ENCODE measurements at places on chromosomes 6 and 20.

- DNase-seq = peak; percentile 54
Observed at GRCh38 chr6:68054756-68055155, 580.3 kb upstream of the ADGRB3 start.

GRCh38 chr6:108114841-108115597, 40.5 kb upstream of the OSTM1 start:
- peak; percentile 22 for DNase-seq

DNA sequence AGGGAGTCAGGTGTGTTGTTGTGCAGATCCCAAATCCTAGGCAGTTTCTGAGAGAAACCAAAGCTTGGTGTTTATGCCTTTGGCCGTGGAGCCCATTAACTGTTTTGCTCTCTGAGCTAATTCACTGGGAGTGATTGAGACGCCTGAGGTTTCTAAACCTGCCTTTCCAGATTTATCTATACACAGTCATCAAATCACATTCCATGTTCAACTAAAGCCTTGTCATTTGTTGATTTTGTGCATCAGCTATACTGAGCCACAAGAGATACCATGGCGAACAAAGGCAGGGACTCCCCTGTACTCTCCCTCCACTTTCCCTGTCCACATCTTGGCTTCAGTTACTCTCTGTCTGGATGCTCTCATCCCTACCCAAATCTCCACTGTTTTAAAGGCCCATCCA, 229.7 kb upstream of the PMEPA1 start:
- no peak for DNase-seq

- no peak for DNase-seq
Observed at GRCh38 chr20:14407336-14407735, 69.9 kb upstream of the FLRT3 start.

DNA sequence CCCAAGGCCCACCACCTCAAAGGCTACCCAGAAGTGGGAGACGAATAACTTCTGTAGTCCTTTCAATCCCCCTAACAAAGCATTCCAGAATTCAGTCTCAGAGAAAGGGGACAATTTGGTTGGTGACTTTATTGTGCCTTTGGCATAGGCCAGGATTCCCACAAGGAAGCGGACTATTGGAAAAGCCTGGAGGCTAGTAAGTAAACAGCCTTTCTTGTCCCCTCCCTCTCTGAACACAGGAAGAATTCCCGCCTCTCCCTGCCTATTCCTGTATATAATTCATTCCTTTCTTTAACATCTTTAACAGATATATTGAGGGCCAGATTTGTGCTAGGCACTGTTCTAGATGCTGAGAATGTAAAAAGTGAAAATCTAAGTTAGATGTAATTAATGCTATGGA, 36.1 kb downstream of the RNF8 start:
- no peak for DNase-seq

DNA sequence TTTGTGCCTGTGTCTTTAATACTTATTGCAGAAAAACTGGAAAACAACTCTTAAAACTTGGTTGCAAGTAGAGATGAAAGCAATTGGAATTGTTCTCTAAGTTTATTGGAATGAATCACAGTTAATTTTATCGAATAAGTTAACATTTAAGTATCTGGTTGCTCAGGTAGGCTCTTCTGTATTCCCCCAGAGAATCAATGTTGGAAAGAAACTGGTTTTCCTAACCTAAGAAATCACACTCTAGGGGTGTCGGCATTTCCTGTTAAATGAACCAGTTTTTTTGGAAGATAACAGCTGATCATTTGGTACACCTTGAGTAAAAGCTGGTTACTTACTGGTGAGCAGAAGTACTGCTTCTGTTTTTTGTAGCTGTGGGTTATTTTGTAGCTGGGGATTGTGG, 5.2 kb downstream of the TFAP2C start:
- no peak for DNase-seq

- no peak for DNase-seq
Observed at GRCh38 chr6:84635081-84635761, 129.2 kb downstream of the TBX18 start.

All from fibroblast of skin of left quadriceps (primary cell).